IMR-90 (cell line): ENCODE measurements at places on chromosomes 4 and X. TPM values are rescaled to one million over a fixed set of nuclear protein-coding genes. Genes with fewer than 3 reads are reported as not detected.

Gene GLRB
- 3.0 and 3.9 TPM in 2 replicates for total RNA-seq

Gene FAT4
- 35.6 and 37.5 TPM in 2 replicates for total RNA-seq

- H3K27ac ChIP-seq: no peak overlapping the region
- no peaks in the 10 kb centered on the region for H3K27me3 ChIP-seq
- no peak overlapping the region for H3K4me3 ChIP-seq
- no peak for DNase-seq
- H3K36me3 ChIP-seq: no peaks in the 10 kb centered on the region
- no peaks in the 10 kb centered on the region; the same call in 1 of the 2 replicates for H3K4me1 ChIP-seq
Observed at GRCh38 chr4:146310319-146311021, 96.1 kb downstream of the REELD1 start.

DNA sequence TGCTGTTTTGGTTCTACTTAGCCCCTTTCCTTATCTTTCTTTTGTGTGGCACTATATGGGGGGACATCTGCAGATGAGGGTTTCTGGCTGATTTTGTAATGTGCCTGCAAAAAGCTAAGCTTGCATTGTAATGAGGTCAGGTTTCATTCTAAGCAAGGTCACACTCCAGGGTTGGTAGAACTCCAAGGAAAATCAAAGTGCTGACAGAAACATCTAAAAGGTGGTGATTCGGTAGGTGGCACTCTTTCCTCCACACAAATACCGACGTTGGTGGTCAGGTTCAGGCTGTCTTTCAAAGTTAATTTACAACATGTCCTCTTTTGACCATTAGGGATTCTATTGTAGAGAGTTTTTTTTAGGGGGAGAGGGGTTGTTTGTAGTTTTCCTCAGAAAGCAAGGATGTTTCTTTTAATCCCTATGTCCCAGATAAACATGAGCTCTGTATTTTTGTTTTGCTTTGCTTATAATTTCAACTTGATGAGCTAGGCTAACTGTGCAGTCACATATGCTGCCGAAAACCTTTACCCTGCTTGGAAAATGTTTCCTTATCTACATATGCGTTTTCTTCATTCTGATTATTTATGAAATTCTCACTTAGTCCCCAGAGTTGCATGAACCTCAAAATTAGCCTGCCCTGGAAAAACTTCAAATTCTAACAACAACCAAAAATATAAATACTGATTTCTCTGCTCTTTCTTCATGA, 434.2 kb downstream of the PPARGC1A start:
- no peaks in the 10 kb centered on the region for H3K36me3 ChIP-seq
- DNase-seq: no peak
- no peak overlapping the region for H3K4me3 ChIP-seq

DNA sequence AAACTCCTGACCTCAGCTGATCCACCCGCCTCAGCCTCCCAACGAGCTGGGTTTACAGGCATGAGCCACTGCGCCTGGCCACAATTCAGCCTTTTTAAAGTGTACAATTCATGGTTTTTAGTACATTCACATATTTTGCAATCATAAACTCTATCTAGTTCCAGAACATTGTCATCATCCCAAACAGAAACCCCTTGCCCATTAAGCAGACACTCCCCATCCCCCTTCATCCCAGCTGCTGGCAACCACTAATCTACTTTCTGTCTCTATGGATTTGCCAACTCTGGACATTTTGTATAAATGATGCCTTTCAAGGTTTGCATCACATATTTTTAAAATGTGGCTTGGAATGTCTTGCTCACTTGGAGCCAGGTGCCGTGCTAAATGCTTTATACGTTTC, 4.5 kb downstream of the CD99L2 start:
- no peak overlapping the region for H3K27ac ChIP-seq
- H3K4me3 ChIP-seq: no peak overlapping the region
- H3K4me1 ChIP-seq: no peaks in the 10 kb centered on the region
- H3K36me3 ChIP-seq: no peaks in the 10 kb centered on the region
- no peaks in the 10 kb centered on the region for H3K27me3 ChIP-seq

- H3K4me1 ChIP-seq: peaks cover 8% of the 10 kb centered on the region
- H3K36me3 ChIP-seq: peaks cover 7% of the 10 kb centered on the region; the same call in 1 of the 2 replicates
- H3K4me3 ChIP-seq: no peak overlapping the region
- no peaks in the 10 kb centered on the region for H3K27me3 ChIP-seq
- H3K27ac ChIP-seq: no peak overlapping the region
Observed at GRCh38 chr4:921830-922331, 10.2 kb downstream of the GAK start.

- DNase-seq: no peak
- no peaks in the 10 kb centered on the region for H3K27me3 ChIP-seq
- no peak overlapping the region for H3K27ac ChIP-seq
- H3K4me3 ChIP-seq: no peak overlapping the region
- no peaks in the 10 kb centered on the region for H3K36me3 ChIP-seq
Observed at GRCh38 chr4:63619771-63620170, 789.5 kb downstream of the TECRL start.

DNA sequence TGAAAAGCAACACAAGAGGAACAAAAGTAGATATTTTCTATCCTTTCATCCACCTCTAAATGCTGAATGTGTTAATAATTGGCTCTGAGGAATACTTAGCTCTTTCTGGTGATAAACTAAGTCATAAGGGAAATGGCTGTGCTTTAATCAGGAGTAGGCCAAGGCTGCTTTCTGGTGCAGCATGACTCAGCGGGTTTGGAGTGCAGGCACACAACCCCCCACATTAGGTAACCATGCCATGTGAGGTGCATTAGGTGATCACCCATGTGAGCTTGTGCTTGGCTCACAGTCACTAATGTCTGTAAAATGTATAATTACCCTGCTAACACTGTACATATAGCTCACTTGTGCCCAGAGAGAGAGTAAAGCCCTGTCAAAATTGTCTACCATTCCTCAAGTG, 57.2 kb downstream of the USP38 start:
- no peak overlapping the region for H3K27ac ChIP-seq
- peaks cover 7% of the 10 kb centered on the region; the same call in 1 of the 2 replicates for H3K4me1 ChIP-seq
- H3K4me3 ChIP-seq: no peak overlapping the region
- H3K36me3 ChIP-seq: no peaks in the 10 kb centered on the region
- peak; percentile 37 for DNase-seq
- H3K27me3 ChIP-seq: no peaks in the 10 kb centered on the region

DNA sequence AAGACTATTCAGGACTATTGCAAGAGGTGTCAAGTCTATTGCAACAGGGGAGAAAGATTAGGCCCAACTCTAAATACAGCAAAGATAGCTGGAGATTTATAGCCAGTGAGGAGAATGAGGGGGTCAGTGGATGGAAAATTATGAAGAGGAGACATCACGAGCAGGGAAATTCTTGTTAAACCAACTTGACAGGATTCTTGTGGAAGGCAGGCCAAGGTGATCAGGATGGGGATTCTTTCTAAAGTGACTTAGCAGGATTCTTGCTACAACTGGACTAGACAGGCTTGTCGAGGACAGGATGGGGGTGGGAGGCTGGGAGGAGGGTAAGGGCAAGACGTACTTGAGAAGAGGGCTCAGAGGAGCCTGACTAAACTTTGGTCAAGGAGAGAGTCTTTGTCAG, 89.0 kb downstream of the PHEX start:
- no peaks in the 10 kb centered on the region for H3K36me3 ChIP-seq
- no peaks in the 10 kb centered on the region for H3K4me1 ChIP-seq
- DNase-seq: no peak
- no peaks in the 10 kb centered on the region for H3K27me3 ChIP-seq
- no peak overlapping the region for H3K27ac ChIP-seq
